CD4-positive, alpha-beta T cell treated with Interleukin-12 subunit alpha and Interleukin-12 subunit beta, for 1 hour (primary cell): ENCODE measurements at places on chromosomes 3 and 15.
A peak's percentile ranks its signal among the peaks of the same experiment; 100 is the strongest.

- DNase-seq = no peak
These were observed 69.8 kb upstream of the SLC4A7 start for GRCh38 chr3:27553886-27554540.

DNA sequence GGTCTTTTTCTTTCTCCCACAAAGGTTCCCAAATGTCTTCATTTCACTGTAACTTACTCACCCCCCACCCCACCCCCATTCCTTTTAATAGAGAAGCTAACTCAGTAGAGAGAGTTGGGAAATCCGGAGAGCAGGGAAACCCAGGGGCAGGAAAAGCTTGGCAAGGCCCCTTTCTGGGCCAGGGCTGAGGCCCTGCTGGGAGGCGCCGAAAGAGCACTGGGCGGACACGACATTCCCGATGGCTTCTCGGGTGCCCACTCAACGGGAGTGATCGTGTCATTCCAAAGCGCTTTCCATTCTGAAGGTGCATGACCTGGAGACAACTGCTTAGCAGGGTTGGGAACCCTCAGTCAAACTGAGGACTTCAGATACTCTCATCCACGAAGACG lies 1.6 kb upstream of the DALRD3 start:
- no peak for DNase-seq

DNA sequence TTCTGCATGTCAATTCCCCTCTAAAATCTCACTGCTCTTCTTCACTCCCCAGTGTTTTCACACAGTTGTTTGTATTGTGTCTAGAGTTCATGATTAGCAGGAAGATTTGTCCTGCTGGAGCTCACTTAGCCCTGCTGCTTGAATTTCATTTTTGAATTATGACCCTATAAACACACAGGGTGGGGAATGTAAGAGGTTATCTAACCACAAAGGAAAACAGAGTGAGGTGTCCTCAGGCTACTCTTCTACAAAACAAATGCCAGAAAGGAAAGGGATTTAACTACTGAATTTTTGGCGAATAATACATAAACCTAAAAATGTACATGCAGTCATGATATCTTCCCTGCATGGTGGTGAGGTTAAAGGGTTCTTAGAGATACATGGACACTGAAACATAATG lies 215.1 kb upstream of the CNTN4 start:
- no peak for DNase-seq

DNA sequence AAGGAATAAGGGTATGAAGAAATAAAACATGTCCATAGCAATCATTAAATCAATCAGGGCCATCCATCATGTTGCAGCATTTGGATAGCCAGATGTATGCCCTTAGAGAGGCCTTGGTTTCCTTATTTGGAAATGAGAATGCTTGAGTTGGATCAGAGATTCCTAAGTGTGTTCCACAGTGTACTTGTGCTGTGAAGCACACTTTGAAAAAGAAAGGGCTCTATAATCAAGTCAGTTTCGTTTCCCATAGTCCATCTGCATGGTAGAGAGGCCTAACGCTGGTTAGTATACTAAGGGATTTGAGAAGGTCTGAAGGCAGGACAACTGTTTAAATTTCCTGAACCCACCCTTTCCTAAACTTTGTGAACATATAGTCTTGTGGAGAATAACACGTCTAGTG lies 30.9 kb downstream of the RBMS3 start:
- DNase-seq = no peak

GRCh38 chr3:129708328-129708861 lies 101.9 kb upstream of the PLXND1 start:
- no peak for DNase-seq

DNA sequence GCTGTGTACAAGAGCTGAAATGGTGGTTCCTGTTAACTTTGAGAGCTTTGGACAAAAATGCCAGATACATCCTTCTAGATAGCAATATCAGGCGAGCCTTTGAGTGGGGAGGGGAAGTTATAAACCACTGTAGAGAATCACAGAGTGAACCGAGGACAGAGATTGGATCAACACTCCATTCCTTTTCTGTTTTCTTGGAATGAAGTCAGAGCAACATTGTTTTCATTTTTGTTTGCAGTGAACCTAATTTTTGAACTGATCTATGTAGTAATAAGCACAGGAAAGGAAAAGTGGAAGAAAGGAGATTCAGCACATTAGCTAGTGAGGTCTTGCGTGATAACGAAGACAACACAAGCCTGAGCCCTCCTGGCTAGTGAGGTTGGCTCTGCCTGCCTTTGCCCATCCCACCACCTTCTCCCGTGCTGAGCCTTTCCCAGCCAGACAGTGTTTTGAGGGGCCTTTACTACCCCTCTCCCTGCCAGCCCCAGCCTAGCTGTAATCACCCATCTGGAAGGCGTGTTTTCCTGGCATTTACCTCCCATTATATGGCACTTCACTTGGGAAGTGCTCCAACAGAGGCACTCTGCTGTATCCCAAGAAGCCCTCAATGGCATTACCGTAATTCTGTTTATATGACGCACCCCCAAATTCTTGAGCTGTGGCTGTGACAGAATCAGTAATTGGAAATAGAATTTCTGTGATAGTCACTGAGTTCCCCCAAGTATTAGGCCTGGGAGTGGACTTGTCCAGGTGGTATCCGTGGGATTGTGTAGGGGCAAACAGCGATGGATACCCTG lies 129.8 kb downstream of the CACNA1D start:
- no peak for DNase-seq

DNA sequence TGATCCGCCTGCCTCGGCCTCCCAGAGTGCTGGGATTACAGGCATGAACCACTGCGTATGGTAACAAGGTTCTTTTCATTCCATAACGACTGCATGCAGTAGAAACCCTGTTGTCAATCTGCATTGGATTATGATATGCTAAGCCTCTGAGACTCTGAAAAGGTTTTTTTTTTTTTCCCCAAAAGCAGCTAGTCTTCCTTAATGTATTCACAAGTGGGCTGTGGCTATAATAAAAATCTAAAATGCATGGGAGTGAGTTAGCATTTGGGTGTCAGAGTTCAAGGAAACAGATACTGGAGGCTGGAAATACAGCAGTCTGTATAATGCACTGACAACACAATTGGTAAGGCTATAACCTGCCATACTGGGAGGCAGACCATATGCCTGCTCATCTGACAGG lies 218.1 kb downstream of the NSUN3 start:
- DNase-seq = no peak

DNA sequence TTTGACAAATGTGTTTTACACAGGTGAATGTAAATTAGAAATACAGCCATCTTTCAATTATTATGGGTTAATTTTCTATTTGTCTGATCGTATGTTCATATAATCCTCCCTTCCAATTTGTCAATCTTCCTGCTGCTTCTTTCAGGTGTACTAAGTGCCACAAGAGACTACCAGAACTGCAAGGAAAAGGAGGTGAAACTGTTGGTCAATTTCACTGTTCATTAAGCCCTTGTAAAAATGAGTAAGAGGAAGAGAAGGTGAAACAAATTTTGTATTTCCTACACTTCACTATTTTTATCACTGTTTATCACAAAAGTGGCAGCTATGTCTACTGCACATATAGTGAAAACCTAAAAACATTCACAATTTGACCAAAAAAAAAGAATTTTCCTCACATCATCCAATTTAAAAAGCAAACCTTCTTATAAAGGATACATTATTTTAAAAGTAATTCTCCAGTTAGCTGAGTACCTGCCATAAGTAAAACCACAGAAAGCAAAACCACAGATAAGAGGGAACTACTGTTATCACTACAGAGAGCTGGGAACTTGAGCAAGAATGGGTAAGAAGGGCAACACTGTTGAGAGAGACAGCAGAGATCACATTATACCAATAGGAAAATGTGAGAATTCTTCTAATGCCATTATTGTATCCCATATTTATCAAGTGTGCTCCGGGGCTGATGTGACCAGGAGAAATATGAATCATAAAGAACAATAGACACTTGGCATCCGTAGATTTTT lies 163.0 kb downstream of the TBC1D5 start:
- no peak for DNase-seq

DNA sequence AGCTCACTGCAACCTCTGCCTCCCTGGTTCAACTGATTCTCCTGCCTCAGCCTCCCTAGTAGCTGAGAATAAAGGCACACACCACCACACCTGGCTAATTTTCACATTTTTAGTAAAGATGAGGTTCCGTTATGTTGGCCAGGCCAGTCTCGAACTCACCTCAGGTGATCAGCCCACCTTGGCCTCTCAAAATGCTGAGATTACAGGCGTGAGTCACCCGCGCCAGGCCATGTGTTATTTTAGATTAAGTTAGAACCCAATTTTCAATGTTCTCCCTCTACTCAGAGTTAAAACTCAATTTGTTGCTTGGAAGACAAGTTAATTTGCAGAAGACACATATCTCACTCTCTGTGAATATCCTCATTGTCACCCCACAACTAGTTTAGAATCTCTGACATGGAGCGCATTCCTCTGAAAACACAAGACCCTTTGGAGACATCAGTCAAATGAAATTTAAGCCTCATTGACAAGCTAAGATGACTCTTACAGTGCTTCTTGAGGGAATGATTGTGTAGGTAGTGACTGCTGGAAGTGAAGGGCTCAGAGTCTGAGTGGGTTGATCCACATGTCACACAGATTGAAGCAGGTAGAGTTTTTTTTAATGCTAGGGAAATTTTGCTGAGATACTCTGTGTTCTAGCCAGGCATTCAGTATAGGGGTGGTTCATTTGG lies 60.6 kb upstream of the FRMD4B start:
- DNase-seq = no peak

DNA sequence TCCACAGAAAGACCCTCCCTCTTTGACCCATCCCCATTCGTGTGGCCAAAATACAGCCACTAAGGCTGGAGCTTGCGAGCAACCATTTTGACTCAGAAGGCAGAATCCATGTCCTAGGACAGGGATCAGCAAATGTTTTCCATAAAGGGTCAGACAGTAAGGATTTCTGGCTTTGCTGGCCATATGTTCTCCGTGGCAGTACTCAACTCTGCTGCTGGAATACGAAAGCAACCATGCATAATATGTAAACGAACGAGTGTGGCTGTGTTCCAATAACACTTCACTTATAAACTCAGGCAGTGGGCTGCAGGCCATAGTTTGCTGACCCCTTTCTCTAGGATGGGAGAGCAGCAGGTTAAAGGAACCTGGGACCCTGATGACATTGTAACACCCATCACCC lies 77.6 kb upstream of the WNT5A start:
- no peak for DNase-seq

GRCh38 chr15:58070801-58071418 lies 5.4 kb upstream of the ALDH1A2 start:
- DNase-seq = peak; percentile 21

DNA sequence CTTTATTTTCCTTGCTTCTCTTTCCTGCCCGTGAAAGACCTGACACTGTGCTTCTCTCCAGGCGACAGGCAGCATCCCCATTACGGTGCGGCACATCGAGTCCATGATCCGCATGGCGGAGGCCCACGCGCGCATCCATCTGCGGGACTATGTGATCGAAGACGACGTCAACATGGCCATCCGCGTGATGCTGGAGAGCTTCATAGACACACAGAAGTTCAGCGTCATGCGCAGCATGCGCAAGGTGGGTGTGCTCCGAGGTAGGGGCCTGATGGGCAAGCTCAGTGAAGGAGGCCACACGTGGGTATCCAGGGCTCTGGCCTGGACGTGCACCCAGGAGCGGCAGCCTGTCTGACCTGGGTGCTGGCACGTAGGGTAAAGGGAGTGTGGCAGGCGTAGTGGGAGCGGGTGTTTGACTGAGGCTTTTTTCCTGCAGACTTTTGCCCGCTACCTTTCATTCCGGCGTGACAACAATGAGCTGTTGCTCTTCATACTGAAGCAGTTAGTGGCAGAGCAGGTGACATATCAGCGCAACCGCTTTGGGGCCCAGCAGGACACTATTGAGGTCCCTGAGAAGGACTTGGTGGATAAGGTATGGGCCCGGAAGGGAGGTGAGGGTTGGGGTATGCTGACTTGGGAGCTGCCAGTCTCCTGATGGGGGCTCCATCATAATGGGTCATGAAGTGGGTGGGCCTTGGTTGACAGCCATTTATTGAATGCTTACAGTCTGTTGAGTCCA lies 8.2 kb upstream of the PODXL2 start:
- no peak for DNase-seq

DNA sequence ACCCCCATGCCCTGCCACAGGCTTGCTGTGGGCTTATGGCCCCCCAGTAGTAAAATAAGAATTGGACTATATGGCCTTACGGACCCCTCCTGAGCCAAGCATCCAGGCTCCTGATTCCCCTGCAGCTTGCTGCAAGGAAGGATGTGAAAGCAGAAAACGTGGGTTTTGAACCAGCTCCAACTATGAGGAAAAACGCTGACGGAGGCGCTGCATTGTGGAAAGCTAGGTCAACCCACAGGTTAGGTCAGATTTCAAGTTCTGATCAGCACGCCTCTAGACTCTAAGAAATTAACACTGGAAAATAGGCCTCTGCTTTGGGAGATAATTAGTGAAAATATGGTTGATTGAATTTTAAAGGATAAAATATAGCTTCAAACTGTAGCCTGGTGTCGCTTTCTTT lies 195.4 kb upstream of the HES1 start:
- no peak for DNase-seq

DNA sequence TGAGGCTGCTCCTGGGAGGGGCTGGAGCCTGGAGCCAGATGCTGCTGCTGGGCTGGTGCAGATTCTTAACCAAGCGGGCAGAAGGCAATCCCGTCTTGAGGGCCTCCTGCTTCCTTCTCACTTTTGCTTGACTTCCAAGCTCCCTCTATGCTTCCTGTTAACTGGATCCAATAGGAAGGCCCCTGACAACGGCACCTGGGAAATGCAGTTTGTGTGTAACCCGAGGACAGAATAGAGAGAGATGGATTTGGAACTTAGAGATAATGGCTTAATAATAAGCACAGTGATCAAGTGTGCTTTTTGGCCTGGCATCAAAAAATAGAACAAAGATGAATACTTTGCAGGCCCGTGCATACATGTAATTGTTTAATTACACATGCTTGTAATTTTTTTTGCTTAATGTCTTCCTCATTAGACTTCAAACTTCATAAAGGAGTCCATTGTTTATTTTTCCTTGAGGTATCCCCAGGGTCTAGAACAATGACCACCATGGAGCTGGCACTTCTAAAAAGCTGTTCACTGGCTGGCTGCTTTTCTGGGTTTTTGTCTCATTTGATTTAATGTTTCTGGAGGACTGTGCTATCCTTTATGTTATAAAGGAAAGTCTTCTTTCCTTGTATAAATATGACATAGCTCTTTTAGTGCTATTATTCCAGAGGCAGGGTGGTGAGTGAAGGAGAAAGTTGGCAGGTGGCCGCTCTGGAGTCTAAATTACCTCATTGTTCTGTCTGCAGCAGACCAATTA lies 63.3 kb upstream of the MITF start:
- DNase-seq = no peak

DNA sequence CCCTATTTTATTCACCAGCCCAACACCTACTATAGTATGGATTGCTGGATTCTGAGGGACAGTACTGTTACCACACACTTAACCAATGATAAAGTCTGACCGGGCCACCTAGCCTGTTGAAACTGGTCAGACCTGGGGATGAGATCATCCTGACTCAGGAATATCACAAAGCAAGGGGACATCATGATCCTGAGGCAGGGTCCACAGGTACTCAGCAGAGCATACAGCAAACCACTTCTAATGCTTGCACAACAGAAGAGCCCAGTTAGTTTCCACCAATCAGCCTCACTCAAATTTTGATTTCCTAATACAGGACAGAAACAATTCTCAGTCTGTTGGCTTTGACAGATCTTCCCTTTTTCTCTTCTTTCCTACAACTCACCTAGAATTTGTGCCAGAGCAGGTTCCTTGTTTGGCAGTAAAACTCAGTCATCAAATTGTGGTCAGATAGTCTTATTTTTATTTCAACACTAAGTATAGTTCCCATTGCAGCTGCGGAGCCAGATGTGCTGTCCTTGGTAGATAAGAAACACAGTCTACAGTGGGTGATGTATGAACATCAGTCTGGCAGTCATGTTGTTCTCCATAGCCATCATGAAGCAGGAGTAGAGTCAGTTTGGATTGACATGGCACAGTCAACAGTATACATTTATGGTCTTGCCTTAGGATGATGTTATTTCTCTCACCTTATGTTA lies 90.1 kb upstream of the PRR23C start:
- no peak for DNase-seq
